ENCODE measurements at places on chromosomes 2 and 18.

- DNase-seq = no peak
These were observed 78.7 kb downstream of the GFPT1 start for GRCh38 chr2:69308338-69308737.

DNA sequence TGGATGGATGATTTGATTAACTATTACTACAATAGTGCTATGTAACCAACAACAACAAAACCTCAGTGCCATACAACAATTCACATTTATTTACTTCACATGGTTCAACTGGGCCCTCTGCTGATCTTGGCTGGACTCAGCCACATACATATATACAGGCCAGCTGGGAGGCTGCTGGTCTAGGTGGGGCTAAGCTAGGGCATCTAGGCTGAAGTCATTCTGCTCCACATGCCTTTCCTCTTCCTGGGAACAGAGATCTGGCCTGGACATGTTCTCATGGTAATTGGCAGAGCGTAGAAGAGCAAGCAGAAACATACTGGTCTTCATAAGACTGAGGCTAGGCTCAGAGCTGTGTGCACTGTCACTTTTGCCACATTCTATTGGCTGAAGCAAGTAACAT is 102.8 kb upstream of the RNF152 start:
- peak; percentile 87 for DNase-seq

GRCh38 chr2:240389302-240389805 is 46.1 kb upstream of the GPC1 start:
- DNase-seq = no peak

- no peak for DNase-seq
These were observed 220.1 kb upstream of the DPP10 start for GRCh38 chr2:114222344-114222743.

- no peak for DNase-seq
These were observed 327.4 kb upstream of the HS6ST1 start for GRCh38 chr2:128646091-128646490.
